NCI-H1092 (cell line): ENCODE measurements at places on chromosomes 7 and 10.

GRCh38 chr7:29337546-29338116 is 143.1 kb downstream of the CHN2 start:
- no peak for DNase-seq

- no peak for DNase-seq
Measured at GRCh38 chr10:95211606-95212279, 17.7 kb downstream of the ACSM6 start.

DNA sequence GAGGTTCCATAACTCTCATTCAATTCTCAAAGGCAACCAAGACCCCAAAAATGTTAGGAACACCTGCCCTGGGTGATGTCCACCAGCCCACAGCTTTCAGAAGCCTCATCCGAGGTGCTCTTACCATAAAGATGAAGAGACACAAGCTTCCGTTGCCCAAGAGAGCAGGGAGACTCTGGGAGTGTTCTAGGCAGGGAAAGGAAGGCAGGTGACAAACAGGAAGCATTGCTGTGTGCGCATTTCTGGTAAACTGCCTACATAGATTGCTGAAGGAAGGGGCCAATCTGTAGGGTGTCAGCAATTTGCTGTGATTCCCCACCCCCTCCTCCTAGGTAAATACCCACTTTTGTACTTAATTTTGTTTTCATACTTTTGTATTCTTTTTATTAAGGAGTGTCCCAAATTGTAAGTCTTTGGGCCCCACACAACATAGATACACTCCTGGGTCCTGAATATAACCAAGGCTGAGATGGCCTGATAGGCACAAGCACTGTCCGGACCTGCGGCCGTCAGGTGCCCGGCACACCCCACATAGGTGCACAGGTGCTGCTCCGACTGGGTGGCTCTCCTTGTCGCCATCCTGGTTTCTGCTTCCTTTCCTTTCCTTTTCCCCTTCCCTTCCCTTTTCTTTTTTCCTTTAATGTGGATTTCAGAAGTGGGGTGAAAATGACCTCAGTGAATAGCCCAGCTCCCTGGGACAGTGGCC is 51.4 kb upstream of the SMNDC1 start:
- no peak for DNase-seq

GRCh38 chr7:127654404-127655394 is 2.7 kb downstream of the SND1 start:
- DNase-seq, result no peak

- no peak for DNase-seq
Measured at GRCh38 chr7:141444961-141445360, 106.2 kb upstream of the AGK start.

DNA sequence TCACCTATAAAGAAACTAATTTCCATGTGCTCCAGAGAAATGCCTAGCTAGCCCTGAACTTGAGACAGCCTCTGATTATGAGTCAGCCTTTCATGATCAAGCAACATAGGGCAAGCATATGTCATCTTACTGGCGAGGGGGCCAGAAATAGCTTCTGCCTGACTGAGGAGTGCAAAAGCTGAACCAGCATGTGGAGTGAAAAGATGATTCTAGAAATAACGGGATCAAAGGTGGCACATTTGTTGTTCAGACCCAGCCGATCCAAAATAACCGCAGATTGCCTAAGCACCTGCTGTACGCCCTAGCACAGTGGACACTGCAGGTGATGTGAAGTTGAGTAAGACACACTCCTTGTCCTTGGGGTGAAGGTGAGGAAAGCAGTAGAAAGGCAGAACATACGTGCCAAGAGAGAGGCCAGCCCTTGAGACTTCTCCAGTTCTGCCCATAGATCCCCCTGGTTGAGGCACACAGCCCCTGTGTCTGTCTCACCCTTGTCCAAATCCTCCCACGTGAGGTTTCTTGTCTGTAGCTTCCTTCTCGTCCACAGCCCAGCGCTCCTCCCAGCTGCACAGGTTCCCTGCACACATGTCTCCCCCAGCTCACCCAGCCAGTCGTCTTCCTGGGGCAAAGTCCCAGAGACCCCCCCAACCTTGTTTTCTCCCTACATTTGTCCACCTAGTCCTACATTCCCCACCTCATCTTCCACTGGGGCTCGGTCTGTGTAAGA is 2.8 kb upstream of the BCL7B start:
- DNase-seq, result no peak

DNA sequence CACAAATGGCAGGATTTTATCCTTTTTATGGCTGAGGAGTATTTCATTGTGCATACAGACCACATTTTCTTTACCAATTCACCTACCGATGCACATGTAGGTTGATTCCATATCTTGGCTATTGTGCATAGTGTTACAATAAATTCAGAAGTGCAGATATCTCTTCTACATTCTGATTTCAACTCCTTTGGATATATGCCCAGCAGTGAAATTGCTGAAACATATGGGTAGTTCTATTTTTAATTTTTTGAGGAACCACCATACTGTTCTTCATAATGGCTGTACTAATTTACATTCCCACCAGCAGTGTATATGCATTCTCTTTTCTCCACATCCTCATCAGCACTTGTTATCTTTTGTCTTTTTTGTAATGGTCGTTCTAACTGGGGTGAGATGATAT is 1290.3 kb downstream of the XPNPEP1 start:
- no peak for DNase-seq

GRCh38 chr10:79045566-79046175 is 23.1 kb upstream of the ZMIZ1 start:
- DNase-seq, result no peak

GRCh38 chr7:147413557-147413870 is 1177.1 kb upstream of the C7orf33 start:
- DNase-seq, result no peak

DNA sequence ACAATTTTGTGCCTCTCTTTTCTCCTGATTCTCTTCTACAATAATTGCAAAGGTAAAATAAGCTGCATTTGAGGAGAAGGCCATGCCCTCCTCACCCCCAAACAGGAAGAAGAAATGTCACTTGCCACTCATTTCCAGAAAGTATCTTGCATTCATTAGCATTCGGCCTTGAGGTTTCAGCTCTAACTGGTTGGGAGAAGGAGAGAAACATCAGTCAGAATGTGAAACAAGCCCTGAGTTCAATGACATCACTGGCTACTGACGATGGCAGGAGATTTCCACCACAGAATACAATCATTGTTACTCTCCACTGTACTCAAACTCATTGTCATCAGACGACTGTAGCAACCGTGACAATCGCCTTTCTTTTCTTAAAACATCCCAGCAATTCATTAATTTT is 72.8 kb downstream of the PRKCQ start:
- no peak for DNase-seq

DNA sequence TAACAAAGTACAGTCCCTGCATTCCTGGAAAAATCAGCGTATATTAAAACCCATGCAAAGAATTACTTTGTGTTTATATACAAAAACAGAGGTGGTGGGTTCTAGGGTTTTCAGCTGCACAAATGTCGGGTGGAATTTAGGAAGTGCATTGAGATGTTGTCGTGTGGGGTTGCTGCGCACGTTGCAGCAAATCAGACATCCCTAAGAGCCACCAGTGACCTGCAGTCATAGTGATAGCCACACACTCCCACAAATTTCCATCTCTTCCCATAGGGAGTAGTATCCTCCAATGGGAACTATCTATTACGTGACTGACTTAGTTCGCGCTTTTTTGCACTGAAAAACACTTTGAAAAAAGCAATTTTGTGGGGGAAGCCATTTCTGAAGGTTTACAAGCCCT is 375.2 kb upstream of the GALNT17 start:
- DNase-seq, result no peak

DNA sequence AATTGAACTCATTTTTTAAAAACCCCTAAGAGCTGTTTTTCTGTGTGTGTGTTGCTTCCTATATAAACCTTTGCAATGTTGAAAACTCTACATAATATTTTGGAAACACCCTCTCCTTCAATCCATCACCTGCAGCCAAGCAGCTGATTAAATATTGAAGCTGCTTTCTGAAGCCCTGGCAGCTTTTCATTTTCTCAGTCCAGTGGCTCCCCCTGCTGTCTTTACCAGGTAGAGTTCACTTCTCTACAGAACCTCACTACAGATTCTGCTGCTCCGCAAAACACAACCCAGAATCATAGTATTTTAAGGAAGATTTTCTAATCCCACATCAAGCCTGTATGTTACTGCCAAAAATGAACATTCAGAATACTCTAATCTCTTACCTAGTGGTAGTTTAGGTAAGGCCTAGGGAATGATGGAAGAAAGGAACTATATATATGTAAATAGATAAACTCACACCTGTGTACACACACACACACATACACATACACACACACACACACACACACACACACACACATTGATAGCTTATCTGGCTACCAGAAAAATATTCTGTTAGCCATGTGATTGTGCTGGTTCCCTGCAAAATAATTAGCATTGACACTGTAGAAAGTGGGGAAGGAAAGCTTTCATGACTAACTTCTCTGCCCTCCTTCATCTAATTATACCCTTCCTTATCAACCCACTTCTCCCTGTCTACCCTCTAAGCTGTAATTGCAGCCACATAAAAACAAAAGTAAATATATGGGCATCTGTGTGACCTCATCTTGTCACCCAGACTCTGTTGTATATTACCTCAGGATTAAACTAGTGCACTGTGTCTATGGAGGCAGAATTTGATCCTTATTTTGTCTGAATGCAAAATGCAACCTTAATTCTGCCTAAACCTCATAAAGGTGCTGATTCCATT is 229.5 kb upstream of the FZD1 start:
- peak; percentile 94 for DNase-seq

GRCh38 chr7:45202625-45203024 is 45.0 kb downstream of the RAMP3 start:
- no peak for DNase-seq

GRCh38 chr10:69459101-69459790 is 8.0 kb downstream of the TSPAN15 start:
- no peak for DNase-seq

- no peak for DNase-seq
Measured at GRCh38 chr10:87868277-87868676, 4.9 kb downstream of the PTEN start.

DNA sequence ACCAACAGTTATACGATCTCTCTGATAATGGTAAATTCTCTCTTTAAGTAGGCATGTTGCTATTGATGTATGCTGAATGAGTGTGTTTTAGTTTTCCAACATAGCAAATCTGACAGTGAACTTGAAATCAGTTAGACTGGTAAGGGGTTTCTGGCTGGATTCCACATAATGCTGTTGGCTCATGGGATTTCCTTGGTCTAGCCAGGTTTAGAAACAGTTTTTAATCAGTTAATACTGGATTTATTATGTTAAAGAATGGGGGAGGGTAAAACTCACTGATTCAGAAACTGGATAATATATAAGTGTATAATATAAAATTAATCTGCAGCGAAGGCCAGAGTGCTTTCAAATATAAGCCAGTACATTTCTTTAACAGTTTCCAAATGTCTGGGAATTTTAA is 55.6 kb downstream of the PCDH15 start:
- DNase-seq, result no peak

DNA sequence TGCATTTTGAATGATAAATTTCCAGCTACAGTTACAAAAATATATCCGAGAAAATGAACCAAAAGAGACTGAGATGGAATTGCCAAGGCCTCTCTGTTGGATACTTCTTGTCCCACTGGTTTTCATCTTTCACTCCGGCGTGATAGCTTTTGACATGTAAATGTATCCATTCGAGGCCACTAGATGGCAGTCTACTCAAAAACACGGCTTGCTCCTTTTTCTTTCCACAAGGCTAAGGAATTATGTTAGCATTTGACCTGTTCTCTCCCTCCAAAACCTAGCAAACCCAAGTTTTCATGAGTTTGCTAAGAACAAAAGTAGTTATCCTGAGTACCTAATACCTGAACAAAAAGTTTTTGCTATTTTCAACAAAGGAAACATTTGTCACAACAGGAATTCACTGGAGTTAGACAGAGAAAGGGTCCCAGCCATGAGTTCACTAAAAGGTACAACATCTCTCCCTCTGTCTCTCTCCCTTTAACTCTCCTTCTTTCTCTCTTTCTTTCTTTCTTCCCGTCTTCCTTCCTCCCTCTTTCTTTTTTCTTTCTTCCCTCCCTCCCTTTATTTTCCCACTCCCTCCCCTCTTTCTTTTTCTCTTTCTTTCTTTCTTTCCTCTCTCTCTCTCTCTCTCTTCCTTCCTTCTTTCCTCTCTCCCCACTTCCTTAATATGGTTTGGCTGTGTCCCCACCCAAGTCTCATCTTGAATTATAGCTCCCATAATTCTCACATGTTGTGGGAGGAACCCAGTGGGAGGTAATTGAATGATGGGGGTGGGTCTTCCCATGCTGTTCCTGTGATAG is 207.9 kb upstream of the MYO3A start:
- peak; percentile 18 for DNase-seq

DNA sequence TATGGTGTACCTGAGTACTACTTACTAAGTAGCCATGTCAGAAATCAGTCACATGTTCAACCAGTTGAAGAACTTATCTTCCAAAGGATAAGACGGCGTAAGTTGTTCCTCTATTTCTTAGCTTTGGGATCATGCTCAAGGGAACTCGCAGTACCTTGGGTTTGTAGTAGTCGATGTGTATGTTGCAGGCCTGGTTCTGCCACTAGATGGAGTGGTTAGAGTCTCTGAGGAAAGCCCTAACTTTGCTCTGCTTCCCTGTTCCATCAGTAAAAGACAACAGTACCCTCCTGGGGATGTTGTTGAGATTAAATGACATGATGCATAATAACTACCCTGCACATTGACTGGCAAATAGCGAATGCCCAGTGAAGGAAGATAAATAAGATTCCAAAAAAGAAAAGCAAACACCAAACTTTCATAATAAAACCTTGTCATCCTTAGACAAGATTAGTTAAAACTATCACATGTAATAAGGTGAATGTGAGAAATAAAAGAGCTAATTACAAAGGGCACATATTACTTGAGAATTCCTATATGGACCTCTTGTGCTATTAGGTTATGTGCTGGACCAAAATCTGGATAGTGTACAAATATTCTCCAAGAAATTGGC is 165.9 kb downstream of the ABCA13 start:
- DNase-seq, result peak; percentile 24

- no peak for DNase-seq
Measured at GRCh38 chr10:96614515-96614914, 27.7 kb upstream of the TM9SF3 start.

DNA sequence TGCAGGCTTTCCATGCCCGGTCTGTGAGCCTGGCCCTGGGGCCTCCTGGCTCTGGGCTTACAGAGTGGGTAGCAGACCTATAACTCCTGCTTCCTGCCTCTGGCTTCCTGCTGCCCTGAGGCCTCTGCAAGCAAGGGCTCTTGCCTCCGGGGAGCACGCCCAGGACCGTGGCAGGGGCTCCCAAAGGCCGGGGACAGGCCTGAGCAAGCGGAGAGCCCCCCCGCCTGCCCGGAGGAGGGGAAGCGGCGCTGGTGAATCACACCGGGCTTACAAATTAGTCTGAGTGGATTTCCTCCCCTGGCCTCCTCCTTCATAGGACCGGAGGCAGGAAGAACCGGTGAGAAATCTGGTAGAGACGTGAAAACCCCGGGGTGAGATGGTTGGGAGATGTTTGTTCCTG is 1.5 kb upstream of the MYL10 start:
- no peak for DNase-seq

- DNase-seq, result no peak
Measured at GRCh38 chr10:131260031-131260430, 51.5 kb downstream of the TCERG1L start.
